ENCODE measurements at places on chromosomes 1 and 21. TPM values are rescaled to one million over a fixed set of nuclear protein-coding genes. Genes with fewer than 3 reads are reported as not detected.

Gene PRCC
- 23.3 TPM for total RNA-seq

Gene KISS1
- total RNA-seq, result not detected

Gene RIPK4
- total RNA-seq, result 15.6 TPM

Gene FMO2
- total RNA-seq, result 2.6 TPM

Gene F13B
- total RNA-seq, result not detected

Gene VCAM1
- 40.3 TPM for total RNA-seq

Gene DCST1
- total RNA-seq, result not detected

Gene KLHDC7A
- 0.31 TPM for total RNA-seq

Gene IVL
- total RNA-seq, result 7.7 TPM

Gene IQCC
- total RNA-seq, result 2.7 TPM

Gene FMO5
- total RNA-seq, result 1.5 TPM

Gene L1TD1
- 0.41 TPM for total RNA-seq

Gene KCNJ15
- 2.1 TPM for total RNA-seq

Gene SLAMF1
- total RNA-seq, result 0.21 TPM

Gene CLEC20A
- not detected for total RNA-seq

Gene CELA3A
- not detected for total RNA-seq

Gene CCDC24
- total RNA-seq, result 3.2 TPM

Gene AADACL3
- total RNA-seq, result not detected

Gene PALMD
- 147 TPM for total RNA-seq

Gene CHRNB2
- total RNA-seq, result 0.72 TPM

Gene BRDT
- not detected for total RNA-seq
